ENCODE measurements at places on chromosomes 4 and X.

DNA sequence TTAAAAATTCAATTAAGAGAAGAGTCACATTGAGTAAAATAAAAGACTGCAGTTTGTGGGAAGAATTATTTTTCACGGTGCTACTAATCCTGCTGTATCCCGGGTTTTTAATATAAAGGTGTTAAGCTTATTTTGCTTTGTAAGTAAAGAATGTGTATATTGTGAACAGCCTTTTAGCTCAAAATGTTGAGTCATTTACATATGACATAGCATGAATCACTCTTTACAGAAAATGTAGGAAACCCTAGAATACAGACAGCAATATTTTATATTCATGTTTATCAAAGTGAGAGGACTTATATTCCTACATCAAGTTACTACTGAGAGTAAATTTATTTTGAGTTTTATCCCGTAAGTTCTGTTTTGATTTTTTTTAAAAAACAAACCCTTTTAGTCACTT is 39.7 kb downstream of the IRS4 start:
- DNase-seq = no peak

DNA sequence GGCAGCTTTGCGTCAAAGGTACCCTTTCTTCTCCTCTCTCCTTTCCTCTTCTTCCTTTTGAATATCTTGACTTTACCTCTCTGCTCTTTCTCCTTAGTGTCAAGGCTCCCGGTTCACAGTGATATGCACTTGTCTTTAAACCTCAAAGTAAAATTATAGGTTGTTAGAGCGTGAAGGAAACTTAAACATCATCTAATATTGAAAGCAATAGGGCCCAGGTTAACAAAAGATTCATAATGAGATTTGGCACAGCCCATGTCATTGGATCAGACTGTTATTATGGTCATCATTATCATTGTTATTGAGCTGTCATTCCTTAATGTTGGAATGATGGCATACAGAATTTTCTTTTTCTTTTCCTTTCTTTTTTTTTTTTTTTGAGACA is 32.5 kb downstream of the FTHL17 start:
- DNase-seq = no peak

DNA sequence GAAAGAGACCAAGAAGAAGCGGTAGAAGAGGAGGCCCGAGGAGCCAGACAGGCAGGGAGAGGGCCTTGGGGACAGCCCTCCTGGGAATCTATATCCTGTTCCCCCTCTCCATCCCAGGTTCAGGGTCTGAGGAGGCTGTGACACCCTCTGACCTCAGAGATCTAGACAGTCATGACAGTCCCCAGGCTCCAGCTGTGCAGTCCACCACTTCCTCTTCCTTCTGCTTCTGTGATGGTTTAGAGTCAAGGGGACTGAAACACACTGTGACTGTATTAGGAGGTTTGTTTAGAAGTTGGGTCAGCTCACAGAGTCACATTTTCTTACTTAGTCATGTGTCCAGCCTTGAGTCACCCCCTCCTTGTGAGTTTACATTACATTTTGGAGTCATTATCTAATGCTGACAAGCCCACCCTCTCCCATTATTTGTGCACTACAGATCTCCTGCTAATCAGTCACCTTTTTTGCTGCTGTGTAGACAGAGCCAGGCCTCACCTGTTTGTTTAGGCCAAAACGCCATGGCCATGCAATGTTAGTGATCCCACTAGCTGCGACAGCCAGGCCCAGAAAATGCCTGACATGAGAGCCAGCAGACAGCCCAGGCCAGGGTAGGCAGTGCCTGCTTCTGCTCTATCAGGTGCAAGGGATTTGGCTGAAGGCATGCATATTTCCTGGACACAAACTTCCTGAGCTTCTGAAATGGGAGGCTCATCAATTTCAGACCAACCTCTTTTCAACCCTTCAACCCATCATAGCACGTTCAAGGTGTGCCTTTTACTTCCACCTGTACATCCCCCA is 26.0 kb downstream of the MANBA start:
- peak; percentile 50 for DNase-seq

- DNase-seq = no peak
Observed at GRCh38 chr4:176546975-176547374, 227.2 kb downstream of the SPCS3 start.

DNA sequence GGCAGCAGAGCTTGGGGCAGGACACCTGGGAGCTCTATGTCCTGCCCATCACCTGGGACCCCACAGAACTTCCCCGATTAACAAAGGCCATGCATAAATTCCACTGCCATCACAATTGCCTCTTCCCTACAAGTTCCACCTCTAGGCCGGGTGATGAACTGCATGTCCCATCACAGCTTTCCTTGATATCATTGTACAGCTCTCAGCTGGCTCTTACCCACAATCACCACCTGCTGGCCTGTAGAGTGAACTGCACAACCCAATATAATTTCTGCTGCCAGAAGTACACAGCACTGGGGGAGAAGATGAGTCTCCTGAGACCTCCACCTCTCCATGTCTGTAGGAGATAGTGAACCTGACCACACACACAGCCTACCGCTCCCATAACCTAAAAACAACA is 285.0 kb upstream of the AADAT start:
- DNase-seq = peak; percentile 60

- DNase-seq = no peak
Observed at GRCh38 chrX:13009273-13009672, 34.4 kb downstream of the TMSB4X start.
